ENCODE measurements at places on chromosomes 11 and 22. TPM values are rescaled to one million over a fixed set of nuclear protein-coding genes. Genes with fewer than 3 reads are reported as not detected.

The SCGB2A2 gene
- not detected for total RNA-seq

DNA sequence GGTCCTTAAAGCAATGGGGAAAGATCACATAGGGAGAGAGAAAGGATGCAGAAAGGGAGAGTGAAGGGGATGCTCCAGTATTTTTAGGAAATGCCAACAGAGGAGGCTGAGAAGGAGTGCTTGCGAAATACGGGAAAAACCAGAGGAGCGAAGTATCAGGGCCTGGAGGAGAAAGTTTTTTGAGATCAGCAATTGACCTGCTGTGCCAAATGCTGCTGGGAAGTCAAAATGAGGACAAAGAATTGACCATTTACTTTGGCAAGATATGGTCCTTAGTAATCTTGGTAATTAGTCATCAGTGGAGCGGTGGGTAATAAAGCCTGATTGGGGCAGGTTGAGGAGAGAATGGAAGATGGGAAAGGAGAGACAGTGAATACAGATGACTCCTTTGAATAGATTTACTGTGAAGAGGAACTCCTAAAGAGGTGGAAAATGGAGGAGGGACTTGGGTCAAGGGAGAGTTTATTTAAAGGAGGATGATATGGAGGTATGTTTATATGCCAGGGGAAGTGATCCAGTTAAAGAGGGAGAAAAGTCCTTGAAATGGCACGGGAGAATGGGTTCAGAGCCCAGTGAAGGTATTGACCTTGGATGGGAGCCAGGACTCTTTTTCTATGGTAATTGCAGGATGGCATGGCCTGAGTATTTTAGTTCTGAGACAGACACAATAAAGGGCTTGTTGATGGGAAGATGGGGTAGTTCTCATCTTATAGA lies 111.5 kb downstream of the PKNOX2 start:
- ATAC-seq = no peak

DNA sequence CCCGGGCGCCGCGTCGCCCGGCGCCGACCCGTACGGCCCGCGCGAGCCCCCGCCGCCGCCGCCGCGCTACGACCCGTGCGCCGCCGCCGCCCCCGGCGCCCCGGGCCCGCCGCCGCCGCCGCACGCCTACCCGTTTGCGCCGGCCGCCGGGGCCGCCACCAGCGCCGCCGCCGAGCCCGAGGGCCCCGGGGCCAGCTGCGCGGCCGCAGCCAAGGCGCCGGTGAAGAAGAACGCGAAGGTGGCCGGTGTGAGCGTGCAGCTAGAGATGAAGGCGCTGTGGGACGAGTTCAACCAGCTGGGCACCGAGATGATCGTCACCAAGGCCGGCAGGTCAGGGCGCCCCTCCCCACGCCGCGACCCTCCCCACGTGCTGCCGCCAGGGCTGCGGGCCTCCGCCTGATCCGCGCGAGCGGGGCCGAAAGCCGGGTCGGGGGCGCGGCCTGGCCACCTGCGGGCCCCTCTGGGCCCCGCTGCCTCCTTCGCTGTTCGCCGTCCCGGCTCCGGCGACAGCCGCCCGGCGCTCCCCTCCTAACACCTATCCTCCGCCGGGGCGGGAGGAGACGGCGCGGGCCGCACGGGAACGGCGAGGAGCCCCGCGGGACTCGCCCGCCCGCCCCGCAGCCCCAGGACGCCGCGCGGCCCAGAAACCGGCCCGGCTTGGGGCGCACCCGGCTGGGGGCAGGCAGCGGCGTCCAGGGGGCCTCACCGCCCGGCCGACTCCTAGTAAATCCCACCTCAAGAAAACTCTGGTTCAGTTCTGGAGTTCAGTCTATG lies 560 bp downstream of the TBX1 start:
- no peak for ATAC-seq

The ABCC8 gene
- total RNA-seq = 1.9 TPM

DNA sequence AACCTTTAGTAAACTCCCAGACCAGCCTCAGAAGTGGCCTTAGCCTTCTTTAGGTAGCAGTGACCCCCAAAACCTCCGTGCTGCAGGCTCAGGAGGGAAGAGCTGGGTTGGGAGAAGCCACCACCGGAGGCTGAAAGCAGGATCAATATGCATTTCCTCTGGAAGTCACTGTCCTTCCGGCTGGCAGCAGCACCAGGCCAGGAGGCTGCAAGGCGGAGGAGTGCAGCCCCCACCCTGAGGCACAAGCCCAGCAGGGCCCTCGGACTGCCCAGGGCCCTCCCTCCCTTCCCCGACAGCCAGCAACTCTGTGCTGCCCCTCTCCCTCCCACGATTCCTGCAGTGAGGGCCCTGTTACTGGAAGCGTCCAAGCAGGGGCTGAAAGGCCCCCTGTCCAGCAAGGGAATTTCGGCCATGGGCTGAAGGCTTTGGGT lies 3.2 kb upstream of the NRXN2 start:
- no peak for ATAC-seq

DNA sequence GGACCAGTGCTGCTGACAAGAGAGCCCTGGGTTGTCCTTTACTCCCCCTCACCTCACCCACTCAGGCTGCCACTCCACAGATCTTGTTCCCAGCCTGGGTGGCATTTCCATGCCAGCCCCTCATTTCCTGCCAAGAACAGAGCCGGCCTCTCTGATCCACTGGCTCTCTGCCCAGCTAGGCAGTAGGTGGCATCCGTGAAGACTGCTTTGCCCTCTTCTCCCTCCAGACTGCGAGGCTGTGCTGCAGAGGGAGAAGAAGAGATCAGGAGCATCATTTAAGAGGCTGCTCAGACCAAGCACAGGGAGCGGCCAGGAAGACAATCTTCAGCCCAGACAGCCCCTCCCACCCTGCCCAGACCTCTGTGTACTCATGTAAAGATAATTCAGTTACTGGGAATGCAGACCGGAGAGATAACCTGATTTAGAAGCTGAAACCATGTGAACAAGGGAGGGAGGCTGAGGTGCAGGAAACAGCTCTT lies 126.9 kb upstream of the NCAM1 start:
- peak; percentile 74 for ATAC-seq

The F2 gene
- total RNA-seq = not detected
